Tibial nerve (tissue), 4 donors: ENCODE measurements at places on chromosomes 6 and 20. TPM values are rescaled to one million over a fixed set of nuclear protein-coding genes. Genes with fewer than 3 reads are reported as not detected.

DNA sequence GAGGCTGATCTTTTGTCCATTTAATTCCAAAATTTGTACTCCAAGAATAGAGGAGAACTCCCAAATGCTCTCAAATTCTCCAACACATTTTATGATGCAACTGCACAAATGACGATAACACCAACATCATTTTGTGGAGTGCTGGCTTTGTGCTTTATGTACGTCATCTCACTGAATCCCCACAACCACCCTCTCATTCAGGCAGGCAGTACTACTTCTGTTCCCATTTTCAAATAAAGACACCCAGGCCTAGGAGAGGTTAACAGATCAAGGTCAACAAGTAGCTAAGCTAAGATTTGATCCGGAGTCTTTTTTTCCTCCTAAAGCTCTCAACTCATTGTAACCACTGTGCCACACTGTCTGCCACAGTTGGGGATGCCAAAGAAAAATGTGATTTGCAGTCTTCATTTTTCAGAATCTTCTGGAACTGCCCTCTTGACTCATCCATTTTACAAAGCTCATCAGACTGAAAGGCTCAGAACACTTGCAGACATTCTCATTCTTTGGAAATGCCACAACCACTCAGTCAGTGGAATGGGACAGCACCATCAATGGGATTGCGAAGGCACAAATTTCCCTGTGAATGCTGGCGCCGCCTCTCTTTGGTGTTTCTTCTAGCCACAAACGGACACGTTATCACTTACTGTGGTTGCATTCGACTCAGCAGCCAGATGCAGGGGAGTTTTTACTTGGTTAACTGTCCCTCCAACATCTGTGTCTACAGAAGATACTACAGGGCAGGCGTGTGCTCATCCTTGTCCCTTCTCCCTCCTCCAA, 184.4 kb downstream of the GJA10 start:
- H3K4me1 ChIP-seq = peaks cover 12% of the 10 kb centered on the region
- DNase-seq = no peak
- H3K27ac ChIP-seq = peak overlapping the region; percentile 87
- H3K36me3 ChIP-seq = no peaks in the 10 kb centered on the region
- no peak overlapping the region for H3K4me3 ChIP-seq

DNA sequence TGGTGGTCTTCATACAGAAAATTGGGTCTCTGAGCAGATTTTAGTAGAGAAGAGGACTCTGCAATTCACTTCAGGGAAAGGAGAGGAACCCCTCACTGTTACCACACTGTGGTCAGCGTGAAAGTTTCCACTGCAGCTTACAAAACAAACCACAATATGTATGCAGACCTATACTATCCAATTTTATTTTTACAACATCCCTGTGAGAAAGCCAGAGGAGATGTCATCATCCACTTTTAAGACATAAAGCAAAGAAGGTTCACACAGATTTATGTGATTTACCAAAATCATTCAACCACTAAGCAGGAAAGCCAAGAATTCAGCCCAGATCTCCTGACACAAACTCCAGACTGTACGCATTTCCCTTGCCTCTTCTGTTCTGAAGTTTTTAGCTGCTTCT, 442.4 kb downstream of the FRK start:
- H3K4me3 ChIP-seq = no peak overlapping the region
- no peak for DNase-seq
- no peaks in the 10 kb centered on the region for H3K36me3 ChIP-seq

- H3K4me1 ChIP-seq = no peaks in the 10 kb centered on the region
- H3K27ac ChIP-seq = peak overlapping the region; percentile 71
- no peaks in the 10 kb centered on the region for H3K36me3 ChIP-seq
- H3K4me3 ChIP-seq = no peak overlapping the region
- DNase-seq = no peak
- H3K27me3 ChIP-seq = no peaks in the 10 kb centered on the region
Observed at GRCh38 chr6:116393430-116393829, 22.7 kb downstream of the DSE start.

DNA sequence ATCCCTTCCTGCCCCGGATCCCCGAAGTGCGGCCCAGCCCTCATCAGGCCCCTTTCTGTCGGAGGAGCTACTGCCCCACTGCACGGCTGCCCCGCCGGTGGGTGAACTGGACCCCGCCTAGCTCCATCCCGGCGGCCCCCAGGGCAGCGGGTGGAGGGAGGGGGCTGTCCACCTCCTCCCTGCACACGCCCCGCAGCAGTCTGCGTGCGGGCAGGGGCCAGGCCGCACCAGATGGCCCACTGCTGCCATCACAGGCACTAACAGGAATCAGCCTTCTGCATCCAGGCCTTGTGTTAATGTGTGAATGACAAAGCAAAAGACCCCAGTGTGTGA, 54.9 kb upstream of the UNC93A start:
- H3K36me3 ChIP-seq = no peaks in the 10 kb centered on the region
- no peak overlapping the region for H3K4me3 ChIP-seq
- H3K4me1 ChIP-seq = no peaks in the 10 kb centered on the region
- DNase-seq = no peak

GRCh38 chr20:11047559-11047958, 373.8 kb upstream of the JAG1 start:
- no peaks in the 10 kb centered on the region for H3K36me3 ChIP-seq
- no peaks in the 10 kb centered on the region for H3K4me1 ChIP-seq
- no peak overlapping the region for H3K4me3 ChIP-seq

NPEPL1 gene
- total RNA-seq = 63.4 TPM

- DNase-seq = no peak
- H3K4me1 ChIP-seq = no peaks in the 10 kb centered on the region
- H3K27me3 ChIP-seq = no peaks in the 10 kb centered on the region
- H3K36me3 ChIP-seq = no peaks in the 10 kb centered on the region
Observed at GRCh38 chr6:97977084-97977483, 694.1 kb upstream of the MMS22L start.

GRCh38 chr6:75446241-75446880, 47.2 kb downstream of the FILIP1 start:
- DNase-seq = no peak
- H3K4me3 ChIP-seq = no peak overlapping the region
- H3K27ac ChIP-seq = no peak overlapping the region
- no peaks in the 10 kb centered on the region for H3K4me1 ChIP-seq

DNA sequence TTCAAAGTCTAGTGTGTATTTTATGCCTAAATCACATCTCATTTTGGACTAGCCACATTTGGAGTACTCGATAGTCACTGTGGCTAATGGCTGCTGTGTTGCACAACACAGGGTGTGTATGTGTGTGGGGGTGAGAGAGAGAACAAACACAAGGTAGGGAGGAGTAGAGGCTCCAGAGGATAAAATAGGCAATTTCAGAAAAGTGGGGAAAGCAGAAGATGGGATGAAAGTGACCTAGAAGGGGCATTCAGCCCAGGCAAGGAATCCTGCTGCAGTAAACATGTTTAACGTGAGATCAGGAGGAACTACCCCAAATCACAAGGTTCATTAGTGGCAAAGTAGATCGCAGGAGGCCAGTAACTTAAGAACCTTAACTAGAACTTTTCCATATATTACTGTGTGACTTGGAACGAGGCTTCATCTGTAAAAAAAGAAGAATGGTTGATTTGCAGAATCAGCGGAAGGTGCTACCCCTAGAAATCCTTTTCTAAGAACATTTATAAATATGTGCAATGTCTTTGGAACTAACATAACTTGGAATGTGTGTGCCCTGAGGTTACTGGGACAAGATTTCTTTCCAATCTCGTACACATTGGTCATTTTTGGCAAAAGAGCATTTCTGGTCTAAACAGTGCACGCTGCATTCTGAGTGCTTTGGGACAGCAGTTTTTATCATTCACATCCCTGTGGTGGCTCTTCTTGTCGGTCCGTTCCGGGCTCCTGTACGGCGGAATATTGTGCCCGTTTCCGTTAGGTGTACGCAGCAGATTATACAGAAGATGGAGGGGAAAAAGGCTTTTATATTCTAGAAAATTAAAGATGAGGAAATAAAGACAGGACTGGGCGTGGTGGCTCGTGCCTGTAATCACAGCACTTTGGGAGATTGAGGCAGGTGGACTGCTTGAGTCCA, 2.6 kb downstream of the DUSP22 start:
- no peak for DNase-seq
- no peak overlapping the region for H3K4me3 ChIP-seq
- peaks cover 4% of the 10 kb centered on the region for H3K4me1 ChIP-seq
- no peaks in the 10 kb centered on the region for H3K36me3 ChIP-seq
- H3K27me3 ChIP-seq = no peaks in the 10 kb centered on the region

- H3K4me1 ChIP-seq = peaks cover 17% of the 10 kb centered on the region
- H3K4me3 ChIP-seq = no peak overlapping the region
- no peak overlapping the region for H3K27ac ChIP-seq
- DNase-seq = no peak
- H3K36me3 ChIP-seq = no peaks in the 10 kb centered on the region
Observed at GRCh38 chr6:111800821-111801220, 72.4 kb downstream of the FYN start.

LAMA2 gene
- total RNA-seq = 305 TPM

- H3K4me1 ChIP-seq = no peaks in the 10 kb centered on the region
- H3K27me3 ChIP-seq = peaks cover 82% of the 10 kb centered on the region
- DNase-seq = no peak
- no peaks in the 10 kb centered on the region for H3K36me3 ChIP-seq
- no peak overlapping the region for H3K27ac ChIP-seq
- H3K4me3 ChIP-seq = no peak overlapping the region
Observed at GRCh38 chr6:26243132-26243531, 121.9 kb upstream of the BTN3A2 start.

GRCh38 chr6:41298785-41299502, 12.5 kb upstream of the TREM1 start:
- no peaks in the 10 kb centered on the region for H3K4me1 ChIP-seq
- no peak for DNase-seq
- no peak overlapping the region for H3K27ac ChIP-seq
- H3K27me3 ChIP-seq = no peaks in the 10 kb centered on the region
- no peaks in the 10 kb centered on the region for H3K36me3 ChIP-seq

- no peaks in the 10 kb centered on the region for H3K27me3 ChIP-seq
- DNase-seq = no peak
- no peaks in the 10 kb centered on the region for H3K36me3 ChIP-seq
- no peak overlapping the region for H3K4me3 ChIP-seq
- H3K27ac ChIP-seq = no peak overlapping the region
- H3K4me1 ChIP-seq = no peaks in the 10 kb centered on the region
Observed at GRCh38 chr6:53767941-53768340, 26.9 kb upstream of the LRRC1 start.

DNA sequence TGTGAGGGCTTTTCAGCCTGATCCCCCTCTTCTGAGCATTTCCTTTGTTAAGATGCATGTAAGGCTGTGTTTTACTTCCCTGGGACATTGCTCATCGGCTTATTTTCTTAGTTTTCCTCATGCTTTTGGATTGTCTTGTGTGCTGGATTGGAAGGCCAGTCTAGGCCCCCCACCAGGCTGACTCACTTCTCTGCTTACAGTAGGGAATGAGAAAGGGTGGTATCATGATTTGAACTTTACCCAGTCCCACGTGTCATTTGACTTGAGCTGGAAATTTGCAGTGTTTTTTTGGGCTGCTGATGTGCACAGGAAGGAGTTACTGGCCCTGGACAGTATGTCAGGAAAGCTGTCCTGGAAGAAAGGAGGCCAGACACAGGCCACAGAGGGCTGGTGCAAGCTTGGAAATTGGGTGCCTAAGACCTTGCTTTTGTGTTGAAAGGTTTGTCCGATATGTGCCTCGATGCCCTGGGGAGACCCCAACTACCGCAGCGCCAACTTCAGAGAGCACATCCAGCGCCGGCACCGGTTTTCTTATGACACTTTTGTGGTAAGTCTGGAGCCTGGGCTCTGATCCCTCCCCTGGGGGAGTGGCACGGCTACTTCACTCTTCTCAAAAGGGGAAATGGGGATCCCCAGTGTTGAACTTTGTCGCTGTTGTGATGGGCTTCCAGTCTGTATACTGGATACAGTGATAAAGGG, 12.8 kb downstream of the RNF114 start:
- peaks cover 97% of the 10 kb centered on the region for H3K36me3 ChIP-seq
- H3K4me1 ChIP-seq = peaks cover 14% of the 10 kb centered on the region
- no peak for DNase-seq
- H3K27ac ChIP-seq = no peak overlapping the region
- no peaks in the 10 kb centered on the region for H3K27me3 ChIP-seq
- no peak overlapping the region for H3K4me3 ChIP-seq

CPNE5 gene
- 2.0 TPM for total RNA-seq
